ENCODE measurements at places on chromosomes 4 and X. TPM values are rescaled to one million over a fixed set of nuclear protein-coding genes. Genes with fewer than 3 reads are reported as not detected.

Gene HS3ST1
- not detected for total RNA-seq

GRCh38 chr4:10033191-10033881, 12.0 kb upstream of the SLC2A9 start:
- H3K36me3 ChIP-seq, result peaks cover 2% of the 10 kb centered on the region
- no peak for DNase-seq
- no peaks in the 10 kb centered on the region for H3K27me3 ChIP-seq
- H3K27ac ChIP-seq, result no peak overlapping the region
- no peak overlapping the region for H3K4me3 ChIP-seq

DNA sequence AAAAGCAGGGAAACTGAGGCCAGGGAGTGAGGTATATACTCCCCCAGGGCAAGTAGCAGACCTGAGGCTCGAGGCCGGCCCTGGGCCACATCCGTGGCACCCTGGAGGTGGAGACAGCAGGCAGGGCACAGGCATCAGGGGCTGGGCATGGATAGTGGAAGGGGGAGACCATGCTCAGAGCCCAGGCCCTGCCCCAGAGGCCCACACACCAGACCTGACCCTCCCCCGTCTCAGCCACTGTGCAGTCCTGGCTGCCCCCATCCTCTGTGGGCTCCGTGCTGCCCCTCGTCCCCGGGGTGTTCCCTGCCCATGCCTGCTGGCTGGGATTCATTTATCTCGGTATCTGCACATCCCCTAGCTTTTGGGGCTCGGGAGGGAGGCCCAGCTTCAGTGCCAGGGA, 103.1 kb upstream of the NKX1-1 start:
- DNase-seq, result no peak
- H3K27ac ChIP-seq, result no peak overlapping the region
- H3K4me3 ChIP-seq, result no peak overlapping the region
- H3K4me1 ChIP-seq, result no peaks in the 10 kb centered on the region

GRCh38 chr4:138954428-138954827, 61.2 kb upstream of the NOCT start:
- no peak overlapping the region for H3K27ac ChIP-seq
- no peak for DNase-seq
- no peaks in the 10 kb centered on the region for H3K36me3 ChIP-seq
- H3K4me3 ChIP-seq, result no peak overlapping the region

DNA sequence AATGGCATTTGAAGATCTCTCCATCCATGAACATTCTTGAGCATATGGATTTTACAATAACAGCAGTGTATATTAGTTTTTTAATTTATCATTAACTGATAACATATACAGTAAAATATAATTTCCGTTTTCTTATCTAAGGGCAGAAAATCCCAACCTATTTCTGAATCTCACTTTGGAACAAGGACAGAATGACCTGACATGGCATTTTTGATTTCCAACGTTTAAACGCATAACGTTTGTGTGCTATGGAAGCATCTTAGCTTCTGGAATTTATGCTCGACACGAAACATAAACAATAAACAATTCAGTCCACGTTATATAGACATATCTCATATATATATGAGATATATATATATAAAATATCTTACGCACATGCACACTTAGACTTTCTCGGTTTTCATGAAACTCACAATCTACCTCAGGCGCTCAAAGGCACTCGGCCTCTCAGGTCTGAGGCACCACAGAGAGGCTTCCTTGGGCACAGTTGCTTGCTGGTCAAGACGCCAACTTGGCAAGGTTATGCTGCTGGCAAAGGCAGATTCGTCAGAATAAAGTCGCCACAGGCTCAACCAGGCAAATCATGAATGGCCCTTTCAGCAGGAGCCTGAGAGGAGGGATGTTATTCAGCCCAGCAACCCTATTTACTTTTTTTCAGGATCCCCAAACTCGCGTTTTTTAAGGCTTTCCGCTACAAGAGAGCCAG, 1.0 kb upstream of the UGT8 start:
- H3K27me3 ChIP-seq, result peaks cover 42% of the 10 kb centered on the region
- no peak for DNase-seq
- H3K4me1 ChIP-seq, result peaks cover 14% of the 10 kb centered on the region
- H3K27ac ChIP-seq, result no peak overlapping the region

GRCh38 chr4:158159054-158159717, 13.6 kb downstream of the GASK1B start:
- H3K4me1 ChIP-seq, result no peaks in the 10 kb centered on the region
- no peak for DNase-seq
- H3K27ac ChIP-seq, result no peak overlapping the region
- no peaks in the 10 kb centered on the region for H3K36me3 ChIP-seq
- peaks cover 9% of the 10 kb centered on the region for H3K27me3 ChIP-seq

Gene TRIM2
- total RNA-seq, result 1.0 TPM

DNA sequence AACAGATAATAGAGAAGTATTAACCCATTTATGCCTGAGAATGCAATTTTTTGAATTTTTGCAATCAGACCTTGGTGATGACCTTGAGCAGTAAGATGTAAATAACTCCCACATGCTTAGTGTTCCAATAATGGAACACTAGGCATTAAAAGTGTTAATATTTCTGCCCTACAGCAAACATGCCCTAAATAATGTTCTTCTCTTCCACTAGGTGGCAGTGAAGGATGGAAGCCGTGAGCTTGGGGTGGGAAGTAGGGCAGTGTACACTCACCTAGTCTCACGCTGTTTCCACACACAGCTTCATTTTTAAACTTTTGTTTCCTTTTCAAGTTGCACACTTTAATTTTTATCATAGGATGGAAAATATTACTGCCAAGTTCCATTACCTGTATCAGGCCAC, 613.1 kb upstream of the HS3ST1 start:
- no peak overlapping the region for H3K27ac ChIP-seq
- no peaks in the 10 kb centered on the region for H3K36me3 ChIP-seq
- H3K4me1 ChIP-seq, result no peaks in the 10 kb centered on the region
- no peaks in the 10 kb centered on the region for H3K27me3 ChIP-seq

Gene DCX
- not detected for total RNA-seq

Gene SATL1
- total RNA-seq, result not detected

Gene FAM47E
- not detected for total RNA-seq

Gene EDNRA
- total RNA-seq, result not detected

- no peaks in the 10 kb centered on the region for H3K27me3 ChIP-seq
- peak; percentile 26 for DNase-seq
- peak overlapping the region; percentile 13 for H3K27ac ChIP-seq
- H3K4me1 ChIP-seq, result peaks cover 10% of the 10 kb centered on the region
- H3K4me3 ChIP-seq, result no peak overlapping the region
These were observed 149.7 kb downstream of the RRAGB start for GRCh38 chrX:55867181-55867651.

- H3K4me1 ChIP-seq, result no peaks in the 10 kb centered on the region
- H3K4me3 ChIP-seq, result no peak overlapping the region
- DNase-seq, result no peak
- H3K36me3 ChIP-seq, result no peaks in the 10 kb centered on the region
- no peak overlapping the region for H3K27ac ChIP-seq
- H3K27me3 ChIP-seq, result peaks cover 15% of the 10 kb centered on the region
These were observed 10.9 kb downstream of the GAB1 start for GRCh38 chr4:143347484-143348111.

Gene SPANXA2
- total RNA-seq, result not detected

Gene CPZ
- total RNA-seq, result not detected

- DNase-seq, result no peak
- H3K27ac ChIP-seq, result no peak overlapping the region
- H3K36me3 ChIP-seq, result no peaks in the 10 kb centered on the region
- H3K27me3 ChIP-seq, result no peaks in the 10 kb centered on the region
- H3K4me1 ChIP-seq, result no peaks in the 10 kb centered on the region
These were observed 69.9 kb downstream of the COX7B2 start for GRCh38 chr4:46839128-46839527.
